Dermis blood vessel endothelial cell (primary cell): ENCODE measurements at places on chromosomes 2 and 18. TPM values are rescaled to one million over a fixed set of nuclear protein-coding genes. Genes with fewer than 3 reads are reported as not detected.

DNA sequence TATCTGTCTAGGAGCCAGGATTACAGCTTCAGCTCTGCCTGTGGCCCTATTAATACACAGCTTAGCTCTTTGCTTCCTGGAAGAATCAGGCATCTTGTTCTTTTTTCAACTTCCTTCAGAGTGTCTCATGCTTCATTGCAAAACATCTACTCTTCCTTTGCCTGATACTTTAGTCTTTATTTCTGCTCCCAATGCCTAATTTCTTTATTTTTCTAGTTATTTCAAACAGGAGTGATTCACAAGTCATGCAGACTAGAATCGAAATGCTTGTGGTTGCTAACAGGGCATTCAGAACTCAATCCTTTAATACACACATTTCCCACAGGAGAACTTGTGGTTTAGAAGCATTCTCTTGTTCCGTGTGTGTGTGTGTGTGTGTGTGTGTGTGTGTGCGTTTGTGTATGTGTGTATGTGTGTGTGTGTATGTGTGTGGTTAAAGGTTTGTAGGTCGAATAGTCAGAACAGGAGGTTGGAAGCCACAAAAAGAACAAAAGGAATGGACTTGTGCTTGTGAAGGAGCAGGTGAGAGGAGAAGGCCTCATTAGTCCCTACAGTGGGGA is 28.3 kb upstream of the INSIG2 start:
- DNase-seq = no peak

RPS27A gene
- total RNA-seq = 694 and 1,366 TPM in 2 replicates

DNA sequence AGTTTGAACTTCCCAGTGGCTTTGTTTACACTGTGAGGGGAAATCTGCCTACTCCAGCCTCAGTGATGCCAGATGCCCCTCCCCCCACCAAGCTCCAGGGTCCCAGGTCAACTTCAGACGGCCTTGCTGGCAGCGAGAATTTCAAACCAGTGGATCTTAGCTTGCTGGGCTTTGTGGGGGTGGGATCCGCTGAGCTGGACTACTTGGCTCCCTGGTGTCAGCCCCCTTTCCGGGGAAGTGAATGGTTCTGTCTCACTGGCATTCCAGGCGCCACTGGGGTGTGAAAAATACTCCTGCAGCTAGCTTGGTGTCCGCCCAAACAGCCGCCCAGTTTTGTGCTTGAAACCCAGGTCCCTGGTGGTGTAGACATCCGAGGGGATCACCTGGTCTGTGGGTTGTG is 70.0 kb upstream of the NEUROD1 start:
- no peak for DNase-seq

DNA sequence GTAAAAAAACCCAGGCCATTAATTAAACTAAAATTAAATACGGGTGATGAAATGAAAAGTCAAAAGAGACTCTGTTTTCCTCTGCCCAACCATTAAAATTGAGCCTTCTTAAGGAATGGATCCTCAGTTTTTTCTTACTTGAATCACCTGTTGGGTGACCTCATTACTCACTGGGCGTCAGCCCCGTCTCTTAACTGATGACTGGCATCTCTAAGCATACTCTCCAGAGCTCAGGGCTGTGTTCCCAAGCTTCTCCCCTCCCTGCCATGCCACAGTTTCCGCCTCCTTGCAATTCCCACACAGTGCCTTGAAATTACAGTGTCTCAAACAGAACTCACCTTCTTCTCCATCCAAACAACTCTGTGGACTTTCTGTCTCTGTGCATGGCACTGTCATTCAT is 421.1 kb upstream of the CELF4 start:
- no peak for DNase-seq

- DNase-seq = no peak
These were observed 79.9 kb downstream of the NYAP2 start for GRCh38 chr2:225479386-225479785.

DNA sequence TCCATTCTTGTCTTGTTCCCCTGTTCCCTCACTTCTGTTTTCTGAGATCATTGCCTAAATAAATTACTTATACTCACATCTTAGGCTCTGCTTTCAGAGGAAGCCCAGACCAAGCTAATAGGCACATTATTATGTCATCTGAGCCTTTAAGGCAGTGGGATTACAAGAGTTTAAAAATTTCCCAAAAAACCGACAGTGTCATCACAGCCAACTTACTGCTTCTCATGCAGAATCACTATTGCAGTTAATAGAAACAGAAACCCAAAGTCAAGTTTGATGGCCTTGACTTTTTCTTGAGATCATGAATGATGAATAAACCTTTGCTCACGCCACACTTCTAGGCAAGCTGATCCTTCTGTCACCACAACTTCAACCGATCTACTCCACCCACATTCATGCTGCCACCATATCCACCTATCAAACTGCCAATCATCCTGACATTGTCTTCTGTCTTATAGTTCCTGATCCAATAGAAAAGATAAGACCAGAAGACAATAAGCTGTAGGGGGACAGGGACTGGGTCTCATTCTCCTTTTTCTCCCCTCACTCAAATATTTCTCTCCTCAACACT is 142.7 kb upstream of the CREB1 start:
- DNase-seq = no peak

- no peak for DNase-seq
These were observed 14.4 kb downstream of the SMYD1 start for GRCh38 chr2:88081924-88082608.

DNA sequence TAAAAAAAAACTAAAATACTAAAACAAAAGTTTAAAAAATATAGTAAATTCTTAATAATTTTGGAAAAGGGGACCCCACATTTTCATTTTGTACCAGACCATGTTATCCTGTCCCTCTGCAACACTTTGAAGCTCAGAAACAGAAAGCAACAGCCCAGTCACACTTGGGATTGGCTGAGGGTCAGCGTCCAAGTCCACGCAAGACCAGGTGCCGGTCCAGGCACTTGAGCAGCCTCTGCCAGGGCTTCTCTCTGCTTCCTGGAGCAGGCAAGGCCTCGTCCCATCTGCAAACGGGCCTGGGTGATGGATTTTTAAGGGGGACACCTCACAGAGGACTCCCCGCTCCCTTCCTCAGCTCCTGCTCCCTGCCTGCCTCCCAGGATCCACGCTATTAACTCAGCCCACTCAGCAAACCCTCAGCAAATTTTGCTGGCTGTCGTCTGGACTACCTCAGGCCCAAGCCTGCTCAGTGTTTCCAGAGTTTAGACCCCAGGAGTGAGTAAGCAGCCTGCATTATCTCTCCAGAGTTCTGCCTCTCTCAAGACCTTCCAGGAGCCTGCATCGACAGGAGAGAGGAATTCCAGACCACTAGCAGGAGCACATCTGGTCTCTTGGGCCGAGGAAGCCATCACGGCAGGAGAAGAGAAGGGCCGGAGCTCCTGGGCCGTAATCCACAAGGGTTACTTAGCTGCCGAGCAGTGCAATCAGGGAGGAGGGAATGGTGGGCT is 88.7 kb upstream of the STPG4 start:
- no peak for DNase-seq

GRCh38 chr2:166627893-166628292 is 133.8 kb upstream of the SCN7A start:
- no peak for DNase-seq

POTEJ gene
- 0.34 and 0.47 TPM in 2 replicates for total RNA-seq

- peak; percentile 56 for DNase-seq
These were observed 69.9 kb downstream of the SH3BP4 start for GRCh38 chr2:235021752-235022151.

DNA sequence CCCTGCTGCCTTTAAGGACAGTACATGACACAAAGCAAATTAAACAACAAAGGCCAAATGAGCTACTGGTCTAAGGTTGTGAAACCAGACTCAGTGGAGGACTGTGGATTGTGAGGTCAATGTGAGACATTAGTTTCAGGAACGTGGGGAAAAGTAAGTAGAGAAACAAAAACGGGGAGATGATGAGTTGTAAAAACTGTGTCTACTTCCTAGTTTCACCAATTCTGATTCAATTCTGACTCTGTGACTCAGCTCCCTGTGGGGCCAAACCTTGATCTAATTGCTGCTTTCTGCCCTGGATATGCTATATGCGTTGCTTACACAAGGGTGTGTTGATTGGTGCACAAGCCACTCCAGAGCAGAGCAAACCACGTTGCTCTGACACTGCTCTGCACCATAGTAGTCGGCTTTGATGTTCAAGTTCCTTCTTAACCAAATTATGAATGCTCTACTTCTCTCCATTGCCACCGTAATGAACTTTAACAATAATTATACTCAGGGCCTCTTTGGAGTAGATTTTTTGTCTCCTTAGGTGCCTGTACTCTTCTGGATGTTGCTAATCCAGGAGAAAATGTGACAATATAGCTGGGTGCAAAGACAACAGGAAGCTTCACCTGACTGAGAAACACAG is 1640.1 kb upstream of the CELF4 start:
- DNase-seq = no peak

CXCR2 gene
- not detected in 2 replicates for total RNA-seq

AKAIN1 gene
- total RNA-seq = not detected in 2 replicates

CFC1 gene
- total RNA-seq = not detected in 2 replicates

DNA sequence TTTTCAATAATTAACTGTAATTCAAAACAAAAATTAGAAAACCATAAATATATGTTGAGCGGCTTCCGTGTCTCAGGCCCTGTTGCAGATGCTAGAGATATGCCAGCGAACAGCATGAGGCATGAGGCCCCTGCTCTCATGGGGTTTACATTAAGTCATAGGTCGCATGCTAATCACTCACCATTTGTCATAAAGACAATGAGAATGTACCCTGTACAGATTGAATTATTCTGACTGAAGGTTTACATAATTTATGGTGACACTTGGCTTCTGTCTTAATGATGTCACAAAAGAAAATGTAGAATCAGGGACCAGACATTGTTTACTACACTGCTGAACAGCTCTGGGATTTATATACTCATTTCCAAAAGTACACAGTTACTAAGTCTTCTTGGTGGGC is 5.9 kb upstream of the VAPA start:
- DNase-seq = no peak

DNA sequence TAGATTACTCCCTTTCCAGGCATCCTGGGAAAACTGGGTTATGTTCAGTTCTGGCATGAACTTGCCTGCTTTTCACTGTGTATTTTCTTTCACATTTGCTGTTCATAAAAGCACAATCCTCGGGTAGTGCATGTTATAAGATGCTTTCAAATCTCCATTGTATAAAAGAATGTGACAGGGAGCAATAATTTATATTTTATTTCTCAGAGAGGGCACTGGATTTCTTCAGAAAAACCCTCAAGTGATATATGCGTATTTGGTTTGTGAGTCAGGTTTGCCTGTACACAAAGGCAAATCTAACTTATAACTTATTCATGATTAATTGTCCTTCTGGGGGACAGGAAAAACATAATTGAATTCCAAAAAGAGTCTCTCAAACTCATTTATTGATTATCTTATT is 440.7 kb upstream of the MMADHC start:
- DNase-seq = no peak

DNA sequence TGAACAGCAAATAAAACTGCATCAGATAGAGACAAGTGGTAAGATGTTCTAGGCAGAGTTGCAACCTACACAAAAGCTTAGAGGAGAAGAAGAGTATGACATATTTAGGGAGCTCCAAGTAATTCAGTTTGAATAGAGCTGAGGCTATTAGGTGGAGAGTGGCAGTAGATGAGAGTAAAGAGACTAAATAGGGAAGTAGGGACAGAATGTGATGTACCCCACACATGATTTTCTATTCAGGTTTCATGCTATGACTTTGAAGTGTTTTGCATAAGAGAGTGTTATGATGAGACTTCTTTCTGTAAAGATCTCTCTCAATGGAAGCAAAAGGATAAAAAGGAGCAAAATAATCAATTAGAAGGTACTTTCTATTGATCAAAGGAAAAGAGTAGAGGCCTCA is 206.8 kb upstream of the ERBB4 start:
- DNase-seq = no peak

- no peak for DNase-seq
These were observed 126.5 kb downstream of the ZNF407 start for GRCh38 chr18:74724186-74724585.

- DNase-seq = peak; percentile 84
These were observed 18.0 kb upstream of the TTN start for GRCh38 chr2:178825183-178825582.

DNA sequence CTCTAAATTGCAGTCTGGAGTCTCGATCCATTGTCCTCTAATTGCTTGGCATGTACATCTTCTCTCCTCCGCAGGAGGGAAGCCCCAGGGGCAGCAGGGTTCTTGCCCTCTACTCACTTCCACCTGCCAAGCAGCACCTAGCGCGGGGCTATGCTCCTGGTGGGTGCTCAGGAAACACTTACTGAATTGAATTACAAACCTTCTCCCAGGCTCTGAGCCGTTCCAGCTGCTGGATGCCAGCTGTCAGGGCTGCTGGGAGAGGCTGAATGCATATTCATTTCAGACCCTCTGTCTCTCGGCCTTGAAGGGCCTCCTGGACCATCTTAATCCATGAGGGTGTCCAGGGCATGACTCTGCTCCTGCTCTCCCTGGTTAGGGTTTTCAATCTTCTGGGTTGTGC is 94.0 kb downstream of the CELF4 start:
- no peak for DNase-seq

DNA sequence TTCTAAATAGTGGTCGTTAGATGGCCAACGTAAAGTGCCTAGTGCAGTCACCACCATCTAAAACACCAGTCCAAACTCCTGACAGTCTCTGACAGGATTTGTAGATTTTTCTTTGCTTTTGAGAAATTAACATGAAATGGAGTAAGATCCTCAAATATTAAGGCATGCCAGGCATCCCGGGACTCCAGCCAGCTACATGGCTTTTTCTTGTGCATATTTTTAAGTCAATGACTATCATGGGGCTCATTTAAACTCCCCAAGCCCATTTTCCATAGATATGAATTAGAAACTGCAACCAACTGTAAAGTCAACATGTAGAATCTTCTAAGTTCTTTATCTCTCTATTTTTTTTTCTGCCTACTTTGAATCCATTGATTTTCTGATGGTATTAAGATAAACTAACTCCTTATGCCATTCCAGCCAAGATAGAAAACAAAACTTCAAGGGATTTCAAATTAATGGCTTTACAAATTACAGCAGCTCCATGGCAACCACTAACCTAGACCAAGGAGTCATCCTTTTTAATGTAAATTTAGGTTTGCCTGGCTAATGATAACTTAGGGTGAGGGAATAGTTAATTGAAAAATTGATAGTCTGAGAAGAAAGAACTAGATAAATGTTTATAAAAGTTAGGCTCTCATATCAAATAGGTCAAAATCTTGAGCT is 764.1 kb upstream of the NXPH2 start:
- DNase-seq = no peak

DNA sequence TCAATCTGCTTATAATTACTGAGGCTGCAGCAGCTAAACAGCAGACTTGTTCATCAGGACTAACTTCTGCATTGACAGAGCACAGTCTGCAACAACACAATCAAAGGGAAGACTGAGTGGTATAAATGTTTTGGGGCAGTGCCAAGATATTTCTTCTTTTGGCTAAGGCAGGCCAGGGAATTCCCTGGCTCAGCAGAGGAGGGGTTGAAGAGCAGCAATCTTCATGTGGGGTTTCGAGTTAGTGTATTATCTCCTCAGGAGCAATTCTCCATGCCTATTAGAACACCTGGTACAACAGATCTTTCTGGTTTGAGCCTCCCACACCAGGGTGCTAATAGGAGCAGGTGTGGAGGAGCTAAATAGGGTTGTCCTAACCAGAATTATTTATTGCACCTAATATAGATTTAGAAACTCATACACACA is 103.0 kb upstream of the STK17B start:
- DNase-seq = peak; percentile 74
